ENCODE measurements at places on chromosomes 6 and 20.

GRCh38 chr6:2102316-2102883 is 143.0 kb downstream of the GMDS start:
- peak; percentile 65 for DNase-seq

DNA sequence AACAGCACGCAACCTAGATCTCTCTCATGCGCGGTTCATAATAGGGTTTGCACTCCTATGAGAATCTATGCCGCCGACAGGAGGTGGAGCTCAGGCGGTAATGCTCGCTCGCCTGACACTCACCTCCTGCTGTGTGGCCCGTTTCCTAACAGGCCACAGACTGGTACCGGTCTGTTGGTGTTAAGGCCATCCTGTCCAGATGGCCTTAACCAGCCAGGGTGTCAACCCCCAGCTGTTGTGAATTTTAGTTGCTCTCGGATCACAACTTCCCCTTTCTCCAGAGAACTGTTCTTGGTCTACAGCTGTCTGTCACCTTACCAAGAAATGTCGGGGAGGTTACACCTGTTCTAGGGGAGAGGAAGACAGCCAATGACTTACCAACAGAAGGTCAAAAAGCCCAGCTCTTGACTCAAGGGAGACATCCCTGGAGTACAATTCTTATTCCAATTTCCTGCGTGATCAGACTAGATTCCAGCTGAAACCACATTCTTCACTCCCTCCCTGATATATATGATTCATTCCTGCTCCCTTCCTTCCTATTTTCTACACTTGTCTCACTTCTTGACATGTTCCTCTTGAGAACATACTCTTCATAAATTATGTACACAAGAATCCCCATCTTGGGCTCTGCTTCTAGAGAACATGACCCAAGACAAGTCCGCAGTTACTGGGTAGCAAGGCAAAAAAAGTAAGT is 23.1 kb upstream of the DNAAF9 start:
- no peak for DNase-seq

- DNase-seq: no peak
Measured at GRCh38 chr6:38279963-38280588, 359.7 kb downstream of the BTBD9 start.

- DNase-seq: no peak
Measured at GRCh38 chr20:13260650-13261279, 39.7 kb downstream of the ISM1 start.

DNA sequence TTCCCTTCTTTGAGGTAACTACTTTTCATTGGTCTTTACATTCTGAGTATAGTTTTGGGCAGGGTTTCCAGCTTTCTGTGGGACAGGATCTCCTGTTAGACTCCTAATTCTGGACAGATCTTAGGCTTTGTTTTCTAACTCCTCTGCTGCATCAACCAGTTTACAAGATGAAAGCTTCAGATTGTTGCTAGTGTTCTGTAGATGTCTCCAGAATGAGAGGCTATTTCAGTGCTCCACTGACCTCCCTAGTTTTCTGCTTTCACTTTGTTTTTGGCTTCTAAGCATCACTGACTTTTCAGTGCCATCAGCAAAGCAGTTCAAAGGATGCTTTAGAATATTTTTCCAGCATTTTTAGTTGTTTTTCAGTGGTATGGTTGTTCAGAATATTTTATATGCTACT is 101.4 kb downstream of the LIN28B start:
- DNase-seq: no peak

DNA sequence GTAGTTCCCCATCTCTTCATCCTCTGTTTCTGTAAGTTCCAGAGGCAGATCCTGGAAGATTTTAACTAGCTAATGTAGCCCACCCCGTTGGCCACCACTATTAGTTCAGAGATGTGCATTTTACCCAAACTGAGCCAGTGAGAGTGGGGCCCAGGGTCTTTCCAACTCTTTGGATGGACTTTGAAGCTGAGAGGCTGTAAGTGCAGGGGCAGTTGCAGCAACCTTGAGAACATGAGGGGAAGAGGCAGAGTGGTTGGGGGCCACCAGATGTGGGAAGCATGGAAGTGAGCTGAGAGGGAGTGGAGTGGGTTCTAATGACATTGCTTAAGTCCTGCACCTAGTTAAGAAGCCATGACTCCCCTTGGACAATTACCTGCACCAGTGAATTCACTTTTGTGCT is 72.2 kb downstream of the CDH26 start:
- no peak for DNase-seq

- DNase-seq: no peak
Measured at GRCh38 chr6:1601158-1602048, 8.3 kb upstream of the FOXC1 start.

DNA sequence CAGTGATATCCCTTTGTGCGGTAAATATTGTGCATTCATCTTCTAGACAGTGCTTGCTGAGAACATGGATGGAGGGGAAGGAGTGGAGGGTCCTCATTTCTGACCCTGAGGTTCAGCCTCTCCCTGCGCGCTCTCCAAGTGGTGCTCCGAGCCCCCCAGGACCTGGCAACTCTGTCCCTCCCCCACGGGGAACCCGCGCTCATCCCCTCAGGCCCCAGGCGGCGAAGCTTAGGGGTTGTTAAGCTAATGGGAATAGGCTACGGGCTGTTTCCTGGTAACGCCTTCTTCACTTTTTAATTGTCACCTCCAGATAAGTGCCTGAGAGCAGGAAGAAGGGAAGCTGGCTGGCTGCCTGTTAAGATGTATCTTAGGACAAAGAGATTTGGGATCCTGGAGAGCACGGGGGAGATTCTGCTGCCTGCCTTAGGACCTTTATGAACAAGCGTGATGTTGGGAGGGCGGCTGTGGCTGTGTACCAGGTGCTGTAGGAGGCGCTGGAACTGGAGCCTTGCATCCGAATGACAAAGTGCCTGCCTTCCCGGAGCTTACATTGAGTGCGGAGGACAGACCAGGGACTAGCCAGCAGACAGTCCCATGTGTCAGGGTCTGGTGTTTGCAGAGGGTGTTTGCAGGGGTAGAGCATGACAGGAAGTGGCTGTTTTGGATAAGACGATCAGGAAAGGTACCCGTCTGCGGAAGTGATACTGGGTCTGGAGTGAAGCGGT is 11.7 kb downstream of the TSHZ2 start:
- no peak for DNase-seq

DNA sequence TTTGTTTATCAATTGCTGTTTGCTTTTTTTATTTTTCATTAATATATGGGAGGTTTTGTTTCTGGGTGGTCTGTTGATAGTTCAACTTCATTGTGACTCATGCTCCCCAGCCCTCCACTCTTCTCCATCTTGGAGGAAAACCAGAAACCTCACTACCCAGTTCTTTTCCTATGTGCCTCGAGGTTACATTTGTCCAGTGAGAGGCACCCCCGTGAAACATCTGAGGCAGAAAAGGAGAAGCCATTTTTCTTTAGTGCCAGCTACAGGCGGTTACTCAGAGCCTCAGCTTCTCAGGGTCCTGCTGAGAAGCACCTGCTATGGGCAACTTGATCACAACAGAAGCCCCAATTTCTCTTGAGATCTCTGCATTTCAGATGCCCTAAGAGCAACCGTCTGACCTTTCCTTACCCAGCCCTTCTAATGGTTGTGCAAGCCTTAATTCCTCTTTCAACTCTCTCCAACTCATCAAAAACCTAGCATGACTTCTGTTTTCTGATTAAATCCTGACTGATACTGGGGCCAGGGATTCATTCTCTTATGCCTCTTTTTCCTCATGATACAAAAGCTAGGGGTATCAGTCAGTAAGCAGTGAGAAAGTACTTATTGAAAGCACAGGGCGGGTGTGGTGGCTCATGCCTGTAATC is 144.6 kb downstream of the ELOVL4 start:
- no peak for DNase-seq

- no peak for DNase-seq
Measured at GRCh38 chr6:70651326-70651905, 16.3 kb upstream of the SMAP1 start.

GRCh38 chr6:138105446-138105845 is 1.8 kb downstream of the PERP start:
- DNase-seq: no peak

DNA sequence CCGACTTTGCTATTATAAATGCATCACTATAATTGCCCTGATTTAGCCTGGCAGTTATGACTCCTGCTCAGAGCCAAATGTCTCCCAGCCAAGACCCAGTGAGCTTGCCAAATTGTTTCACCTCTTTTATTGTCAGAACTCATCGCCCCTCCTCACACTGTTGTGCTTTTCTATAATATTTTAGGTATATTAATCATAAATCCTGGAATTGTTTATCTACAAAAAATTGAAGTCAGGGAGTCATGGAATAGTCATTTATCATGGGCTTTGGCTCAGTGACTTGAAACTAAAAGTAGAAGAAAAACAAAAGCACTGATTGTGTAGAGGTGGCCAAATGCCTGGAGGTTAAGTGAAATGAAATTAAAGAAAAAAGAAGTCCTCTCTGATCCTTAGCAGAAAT is 85.6 kb downstream of the PFDN4 start:
- DNase-seq: no peak

DNA sequence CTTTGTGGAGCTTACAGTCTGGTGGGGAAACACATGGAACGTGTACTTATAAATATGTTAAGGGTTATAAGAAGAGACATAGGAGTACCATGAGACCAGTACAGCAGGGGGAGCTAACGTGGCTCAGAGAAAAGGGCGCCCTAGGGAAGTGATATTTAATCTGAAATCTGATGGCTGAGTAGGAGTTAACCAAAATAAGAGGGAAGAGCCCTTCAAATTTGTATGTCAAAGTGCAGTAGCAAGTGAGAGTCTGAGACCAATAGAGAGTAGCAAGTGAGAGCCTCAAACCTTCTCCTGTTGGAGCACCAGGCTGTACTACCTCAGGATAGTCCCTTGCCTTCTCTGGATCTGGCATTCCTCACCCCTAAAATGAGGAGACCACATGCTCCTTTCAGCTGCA is 6.1 kb upstream of the PKIG start:
- DNase-seq: no peak
